NCI-H510A (cell line): ENCODE measurements at places on chromosomes 5 and 9.

DNA sequence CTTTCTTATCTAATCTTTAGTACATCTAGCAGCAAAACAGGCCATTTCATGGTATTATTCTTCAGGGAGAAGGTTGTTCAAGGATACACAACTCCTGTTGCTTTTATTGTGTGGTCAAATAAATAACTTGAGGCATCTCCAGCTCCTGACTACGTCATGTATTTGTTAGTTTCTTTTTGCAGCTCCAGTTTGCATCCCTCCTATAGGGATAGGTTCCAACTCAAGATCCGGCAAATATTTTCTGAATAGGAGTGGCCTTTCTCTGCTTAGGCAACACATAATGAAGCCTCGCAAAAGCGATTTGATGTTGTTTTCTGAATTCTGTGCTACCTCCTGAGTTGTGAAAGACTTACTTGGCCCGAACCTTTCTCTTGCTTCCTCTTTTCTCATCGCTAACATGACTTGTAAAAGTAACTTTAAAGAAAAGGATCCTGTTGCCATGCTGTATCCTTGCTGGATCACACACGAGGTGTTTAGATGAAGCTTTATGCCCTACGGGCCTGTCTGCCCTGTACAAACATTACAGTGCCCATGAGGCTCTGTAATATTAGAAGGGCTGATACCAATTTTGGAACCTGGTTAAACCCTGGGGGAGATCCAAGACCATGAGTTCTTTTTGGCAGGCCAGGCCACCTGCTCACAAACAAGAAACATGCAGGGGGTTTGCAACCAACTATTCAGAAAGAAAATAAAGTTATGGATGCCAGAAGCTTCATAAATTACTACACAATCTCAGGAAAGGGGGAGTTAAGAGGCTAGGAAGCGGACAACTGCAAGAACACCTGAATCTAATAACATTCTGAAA lies 149.8 kb upstream of the FGF10 start:
- DNase-seq, result no peak

DNA sequence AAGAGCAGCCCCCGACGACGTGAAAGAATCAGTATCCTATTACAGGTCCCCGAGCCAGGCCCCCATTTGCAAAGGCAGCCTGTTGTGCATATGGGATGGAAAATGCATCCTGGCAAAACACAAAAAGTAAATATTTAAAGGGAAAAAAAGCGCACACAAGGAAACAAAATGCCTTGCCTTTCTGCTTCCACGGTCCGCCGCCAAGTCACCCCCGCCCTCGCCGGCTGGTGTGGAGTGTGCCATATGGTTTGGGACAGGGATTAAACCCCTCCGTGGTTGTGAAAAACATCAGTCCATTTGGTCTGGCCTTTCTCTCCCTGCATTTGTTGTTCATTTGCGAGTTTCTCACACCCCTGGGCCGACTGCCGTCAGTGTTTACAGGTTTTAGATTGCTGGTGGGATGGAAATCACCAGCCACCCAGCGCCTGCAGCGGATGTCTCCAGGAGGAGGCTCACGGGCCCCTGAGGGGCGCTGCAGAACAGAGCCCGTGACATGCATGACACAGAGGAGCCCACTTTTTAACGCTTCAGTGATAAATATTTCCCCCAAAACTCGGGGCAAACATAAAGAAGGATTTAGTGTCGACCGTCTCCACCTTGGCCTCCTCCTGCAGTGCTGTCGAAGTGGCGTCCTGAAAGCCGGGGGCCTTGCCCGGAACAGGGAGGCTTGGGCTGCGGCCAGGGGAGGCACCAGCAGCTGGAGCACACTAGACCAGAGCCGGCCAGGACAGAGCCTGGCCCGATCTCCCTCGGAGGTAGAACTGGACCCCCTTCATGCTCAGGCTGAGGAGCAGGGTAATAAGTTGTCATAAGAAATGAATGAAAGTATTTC lies 161.5 kb downstream of the HSD17B3 start:
- no peak for DNase-seq

DNA sequence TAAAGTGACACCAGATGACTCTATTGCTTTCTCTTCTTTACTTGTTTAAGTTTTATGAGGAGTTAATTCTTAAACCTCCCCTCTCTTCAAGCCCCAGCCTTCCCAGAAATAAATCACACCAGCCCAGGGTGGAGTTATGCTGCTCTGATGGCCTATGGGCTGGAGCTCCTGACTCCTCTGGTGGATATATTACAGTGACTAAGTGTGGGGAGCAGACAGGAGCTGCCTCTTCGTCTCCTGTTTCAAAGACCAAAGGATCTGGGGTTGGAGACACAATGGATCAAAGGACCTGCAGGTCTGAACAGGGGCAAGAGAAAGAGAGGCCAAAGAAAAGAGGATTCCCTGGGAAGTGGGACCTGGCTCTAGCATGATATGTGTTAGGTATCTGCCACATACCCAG lies 312.0 kb upstream of the MSX2 start:
- no peak for DNase-seq

DNA sequence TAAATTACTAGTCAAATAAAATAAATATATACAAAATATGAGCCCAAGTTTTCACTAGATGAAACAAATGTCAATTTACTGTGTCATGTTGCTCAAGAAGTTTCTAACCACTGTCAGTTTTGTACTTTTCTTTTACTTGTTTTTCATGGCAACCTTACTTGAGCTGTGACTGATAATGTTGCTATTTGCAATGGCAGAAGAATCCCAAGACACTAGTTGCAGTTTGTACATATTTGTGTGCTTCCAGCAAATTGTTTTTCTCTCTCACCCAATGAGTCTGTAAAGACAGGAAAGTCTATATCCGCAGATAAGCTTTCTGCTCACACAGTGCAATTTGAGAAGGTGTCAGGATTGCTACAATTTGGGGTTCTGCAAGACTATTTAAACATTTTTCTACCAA lies 338.6 kb upstream of the PCSK5 start:
- no peak for DNase-seq

DNA sequence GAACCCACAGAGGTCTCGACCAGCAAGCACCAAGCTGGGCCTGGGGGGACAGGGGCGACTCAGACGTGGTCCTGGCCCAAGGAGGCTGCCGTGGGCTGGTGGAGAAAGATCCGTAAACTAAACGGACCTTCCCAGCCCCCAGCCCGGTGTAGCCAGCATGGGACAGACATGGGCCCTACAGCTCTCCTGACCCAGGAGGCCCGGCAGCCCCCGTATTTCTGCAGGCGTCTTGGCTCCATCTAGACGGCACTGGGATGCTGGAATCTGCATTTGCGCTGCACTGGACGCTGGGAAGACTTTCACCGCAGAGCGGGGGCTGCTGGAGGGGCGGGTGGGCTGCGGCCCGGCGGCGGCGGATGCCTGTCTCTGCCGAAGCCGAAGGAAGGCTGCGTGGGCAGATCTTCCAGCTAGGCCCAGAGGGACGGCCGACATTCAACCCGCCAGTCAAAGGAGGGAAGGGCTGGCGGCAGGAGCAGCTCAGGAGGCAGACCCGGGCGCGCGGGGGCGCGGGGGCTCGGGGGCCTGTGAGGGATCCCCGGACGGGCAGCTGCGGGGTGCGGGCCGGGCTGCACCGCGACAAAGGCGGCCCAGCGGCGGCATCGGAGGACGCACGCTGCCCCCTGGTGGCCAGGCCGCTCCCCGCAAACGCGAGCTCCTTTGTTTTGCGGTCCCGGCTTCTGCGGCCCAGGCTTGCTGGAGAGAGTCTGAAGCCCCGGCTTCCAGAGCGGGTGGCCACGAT lies 266.2 kb downstream of the NSG2 start:
- DNase-seq, result peak; percentile 56

DNA sequence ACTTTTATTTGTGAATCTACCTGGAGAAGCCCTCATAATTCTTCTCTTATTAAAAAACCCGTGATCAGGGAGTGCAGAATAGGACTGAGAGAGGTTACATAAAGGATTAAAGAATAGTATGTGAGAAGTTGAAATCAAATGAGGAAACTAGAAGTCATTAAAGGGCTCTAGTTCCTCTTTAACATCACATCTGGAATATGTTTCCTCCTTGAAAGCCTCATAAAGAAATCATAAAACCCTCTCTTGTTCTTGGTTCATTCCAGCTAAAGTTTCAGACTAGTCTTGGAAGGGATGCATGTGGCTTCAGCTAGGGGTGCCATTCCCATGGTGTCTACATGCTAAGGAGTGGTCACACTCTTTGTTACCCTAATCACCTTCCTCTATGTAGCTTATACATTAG lies 5.7 kb upstream of the C5orf46 start:
- DNase-seq, result no peak

- DNase-seq, result no peak
Measured at GRCh38 chr9:116900543-116900942, 213.4 kb downstream of the TRIM32 start.

- no peak for DNase-seq
Measured at GRCh38 chr9:115116421-115117284, 1.3 kb downstream of the TNC start.

GRCh38 chr9:75397836-75398235 lies 309.5 kb downstream of the OSTF1 start:
- no peak for DNase-seq
